ENCODE measurements at places on chromosomes 5 and 9. TPM values are rescaled to one million over a fixed set of nuclear protein-coding genes. Genes with fewer than 3 reads are reported as not detected.

Gene DCTN3
- 121 TPM for total RNA-seq

Gene PROB1
- 41.1 TPM for total RNA-seq

Gene HAND1
- total RNA-seq: 22.4 TPM

Gene CARTPT
- total RNA-seq: not detected

Gene CAMK4
- total RNA-seq: not detected

Gene UNC5A
- total RNA-seq: 0.29 TPM

Gene GPX8
- total RNA-seq: 14.5 TPM

Gene TMEM215
- not detected for total RNA-seq

Gene CFAP157
- not detected for total RNA-seq

DNA sequence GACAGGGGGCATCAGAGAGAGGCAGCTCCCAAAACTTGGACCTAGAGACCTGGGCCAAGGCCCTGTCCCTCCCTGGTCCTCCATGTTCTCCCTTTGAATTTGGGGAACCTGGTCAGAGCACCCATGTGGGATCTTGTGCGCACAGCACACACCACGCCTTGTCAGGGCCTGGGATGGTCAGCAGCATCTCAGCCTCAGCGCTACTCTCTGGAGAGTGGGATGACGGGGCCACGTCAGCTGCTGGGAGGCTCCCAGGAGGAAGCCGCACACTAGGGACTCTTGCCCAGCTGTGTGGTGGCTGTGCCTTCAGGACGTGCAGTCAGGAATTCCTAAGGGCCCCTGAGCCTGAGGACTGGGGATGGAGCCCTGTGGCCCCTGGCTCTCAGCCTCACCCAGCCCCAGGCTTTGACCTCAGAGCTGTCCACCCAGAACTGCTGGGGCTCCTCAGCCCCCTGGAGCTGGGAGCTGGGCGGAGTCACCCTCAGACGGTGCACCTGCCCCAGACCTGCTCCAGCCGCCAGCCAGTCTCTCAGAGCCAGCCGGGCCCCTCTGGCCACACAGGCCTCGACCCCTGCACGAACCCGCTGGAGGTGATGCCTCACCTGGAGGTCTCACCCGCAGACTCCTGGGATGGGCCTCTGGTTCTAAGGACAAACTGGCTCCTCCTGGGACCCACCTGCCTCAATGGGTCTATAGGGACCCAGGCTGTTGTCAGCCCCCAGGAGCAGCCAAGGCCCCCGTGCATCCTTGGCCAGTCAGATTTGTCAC lies 38.3 kb upstream of the EGFL7 start:
- H3K27me3 ChIP-seq: no peaks in the 10 kb centered on the region
- peak overlapping the region; percentile 64 for H3K27ac ChIP-seq
- no peak overlapping the region for H3K4me3 ChIP-seq
- H3K4me1 ChIP-seq: peaks cover 56% of the 10 kb centered on the region

GRCh38 chr5:150241298-150242160 lies 48.0 kb downstream of the CAMK2A start:
- no peak overlapping the region for H3K27ac ChIP-seq
- no peaks in the 10 kb centered on the region for H3K27me3 ChIP-seq
- H3K36me3 ChIP-seq: no peaks in the 10 kb centered on the region
- no peak for DNase-seq

DNA sequence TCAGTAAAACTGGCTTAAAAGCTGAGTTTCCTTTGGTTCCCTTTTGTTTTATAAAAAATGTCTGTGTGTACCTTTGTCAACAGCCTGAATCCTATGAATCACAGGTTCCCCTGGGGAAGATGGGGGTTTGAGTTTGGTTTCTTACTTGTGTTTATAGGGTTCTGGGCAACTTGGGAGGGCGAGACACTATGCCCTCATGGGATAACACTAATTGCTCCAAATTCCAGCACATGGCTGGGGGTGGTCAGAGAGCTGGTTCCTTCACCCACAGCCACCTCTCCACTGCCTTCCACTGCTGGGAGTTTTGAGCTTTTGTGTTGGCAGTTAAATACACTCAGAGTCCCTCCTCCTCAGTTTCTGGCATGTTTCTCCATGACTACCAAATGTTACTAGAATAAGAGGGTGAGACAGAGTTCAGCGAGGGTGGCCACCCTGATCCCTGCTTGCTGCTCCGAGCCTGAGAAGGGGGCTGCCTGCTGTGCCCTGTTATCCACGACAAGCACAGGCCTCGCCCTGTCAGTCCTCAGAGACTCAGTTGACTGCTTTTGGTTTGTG lies 83.0 kb upstream of the EPB41L4B start:
- no peaks in the 10 kb centered on the region for H3K36me3 ChIP-seq
- no peak overlapping the region for H3K4me3 ChIP-seq
- no peaks in the 10 kb centered on the region for H3K27me3 ChIP-seq
- no peak overlapping the region for H3K27ac ChIP-seq

- DNase-seq: no peak
- H3K27me3 ChIP-seq: no peaks in the 10 kb centered on the region
- H3K4me1 ChIP-seq: peaks cover 5% of the 10 kb centered on the region
- peaks cover 7% of the 10 kb centered on the region for H3K36me3 ChIP-seq
Measured at GRCh38 chr5:6598351-6598900, 34.4 kb downstream of the NSUN2 start.

DNA sequence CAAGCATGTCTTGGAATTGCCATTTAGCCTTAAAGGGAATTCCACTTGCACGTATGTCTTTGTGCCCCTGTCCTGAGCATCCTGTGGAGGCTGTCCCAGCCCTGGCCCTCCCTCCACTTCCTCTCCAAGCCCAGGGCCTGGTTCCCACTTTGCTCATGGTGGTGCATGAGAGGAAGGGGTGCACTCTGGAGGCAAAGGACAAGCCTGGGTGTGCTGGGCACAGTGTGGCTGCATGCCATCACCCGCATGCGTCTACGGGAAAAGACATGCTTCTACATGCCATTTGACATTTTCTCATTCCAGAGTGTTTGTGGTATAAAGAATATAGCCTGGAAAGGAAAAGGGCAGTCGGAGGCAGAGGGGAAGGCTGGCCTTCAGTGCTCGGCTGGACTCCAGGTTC lies 7.2 kb upstream of the IRX2 start:
- peaks cover 21% of the 10 kb centered on the region for H3K4me1 ChIP-seq
- peaks cover 97% of the 10 kb centered on the region for H3K27me3 ChIP-seq
- no peak for DNase-seq
- no peak overlapping the region for H3K4me3 ChIP-seq
- H3K36me3 ChIP-seq: no peaks in the 10 kb centered on the region

GRCh38 chr9:106816524-106816923 lies 46.4 kb upstream of the ZNF462 start:
- no peak overlapping the region for H3K27ac ChIP-seq
- H3K4me1 ChIP-seq: no peaks in the 10 kb centered on the region
- DNase-seq: no peak
- H3K36me3 ChIP-seq: no peaks in the 10 kb centered on the region
- no peaks in the 10 kb centered on the region for H3K27me3 ChIP-seq
- H3K4me3 ChIP-seq: no peak overlapping the region

- H3K27me3 ChIP-seq: no peaks in the 10 kb centered on the region
- H3K36me3 ChIP-seq: peaks cover 24% of the 10 kb centered on the region
- no peak for DNase-seq
- peaks cover 48% of the 10 kb centered on the region for H3K4me1 ChIP-seq
- peak overlapping the region; percentile 94 for H3K27ac ChIP-seq
Measured at GRCh38 chr9:15423231-15423985, 732 bp downstream of the SNAPC3 start.

DNA sequence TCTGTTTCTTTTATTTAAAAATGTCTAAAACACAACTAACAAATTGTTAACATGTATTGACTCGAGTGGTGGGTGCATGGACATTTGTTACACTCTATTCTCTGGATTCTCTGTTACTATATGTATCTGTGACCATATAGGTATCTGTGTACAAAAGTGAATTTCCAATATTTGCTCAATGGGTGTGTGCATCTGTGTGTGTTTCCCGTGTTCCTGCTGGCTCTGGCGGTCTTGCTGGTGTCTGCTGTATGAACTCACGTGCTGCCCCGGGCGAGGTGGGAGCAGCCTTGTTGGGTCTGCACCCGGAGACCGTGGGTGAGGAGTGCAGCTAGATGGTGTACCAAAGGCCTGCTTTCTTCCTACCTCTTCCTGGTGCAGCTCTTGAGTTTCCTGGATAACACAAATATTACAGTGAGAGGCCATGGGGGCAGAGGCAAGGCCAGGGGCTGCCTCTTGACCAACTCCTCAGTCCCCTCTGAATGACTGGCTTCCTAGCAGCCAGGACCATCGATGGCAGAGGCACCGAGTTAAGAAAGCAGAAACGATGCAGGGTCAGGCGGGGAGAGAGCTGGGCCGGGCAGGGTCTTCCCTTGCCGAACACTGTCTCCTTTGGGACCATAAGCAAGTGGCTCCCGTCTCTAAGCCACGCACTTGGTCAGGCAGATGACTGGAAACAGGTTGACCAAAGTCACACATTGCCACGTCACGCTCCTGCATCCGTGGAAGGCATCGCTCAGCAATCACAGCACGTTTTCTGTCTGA lies 49.5 kb downstream of the LHX2 start:
- peaks cover 10% of the 10 kb centered on the region for H3K27me3 ChIP-seq
- H3K4me1 ChIP-seq: no peaks in the 10 kb centered on the region
- H3K4me3 ChIP-seq: no peak overlapping the region

DNA sequence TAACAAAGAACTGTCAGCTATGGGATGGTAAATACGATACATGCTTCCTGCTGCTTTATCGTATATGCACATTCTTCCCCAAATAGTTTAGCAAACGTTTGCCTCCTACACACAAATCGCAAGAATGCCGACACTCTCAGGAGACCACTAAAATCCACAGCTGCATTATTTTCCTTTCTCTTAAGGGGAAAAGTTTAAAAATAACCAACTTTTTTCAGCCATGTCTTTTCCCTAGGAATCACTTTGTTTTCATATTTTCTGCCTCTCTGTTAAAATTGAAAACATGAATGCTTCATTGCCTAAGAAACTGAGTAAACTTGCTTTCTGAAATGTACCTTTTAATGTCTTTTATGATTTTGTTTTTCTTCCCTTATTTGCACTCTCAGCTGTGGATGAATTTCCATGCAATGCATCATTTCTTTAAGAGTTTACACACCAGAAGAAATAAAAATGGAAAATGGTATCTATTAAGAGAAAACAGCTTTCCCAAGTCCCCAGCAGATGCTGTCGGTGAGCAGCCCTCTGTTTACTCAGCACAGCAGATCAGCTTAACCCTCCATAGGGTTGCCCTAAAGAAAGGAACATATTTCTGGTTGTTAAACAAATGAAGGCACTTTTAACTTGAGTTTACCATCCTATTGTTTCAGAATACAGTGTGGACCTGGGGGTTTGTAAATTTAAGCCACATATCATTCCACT lies 66.2 kb downstream of the IZUMO3 start:
- H3K36me3 ChIP-seq: no peaks in the 10 kb centered on the region
- H3K27ac ChIP-seq: no peak overlapping the region
- H3K4me3 ChIP-seq: no peak overlapping the region
- DNase-seq: no peak
- no peaks in the 10 kb centered on the region for H3K27me3 ChIP-seq

DNA sequence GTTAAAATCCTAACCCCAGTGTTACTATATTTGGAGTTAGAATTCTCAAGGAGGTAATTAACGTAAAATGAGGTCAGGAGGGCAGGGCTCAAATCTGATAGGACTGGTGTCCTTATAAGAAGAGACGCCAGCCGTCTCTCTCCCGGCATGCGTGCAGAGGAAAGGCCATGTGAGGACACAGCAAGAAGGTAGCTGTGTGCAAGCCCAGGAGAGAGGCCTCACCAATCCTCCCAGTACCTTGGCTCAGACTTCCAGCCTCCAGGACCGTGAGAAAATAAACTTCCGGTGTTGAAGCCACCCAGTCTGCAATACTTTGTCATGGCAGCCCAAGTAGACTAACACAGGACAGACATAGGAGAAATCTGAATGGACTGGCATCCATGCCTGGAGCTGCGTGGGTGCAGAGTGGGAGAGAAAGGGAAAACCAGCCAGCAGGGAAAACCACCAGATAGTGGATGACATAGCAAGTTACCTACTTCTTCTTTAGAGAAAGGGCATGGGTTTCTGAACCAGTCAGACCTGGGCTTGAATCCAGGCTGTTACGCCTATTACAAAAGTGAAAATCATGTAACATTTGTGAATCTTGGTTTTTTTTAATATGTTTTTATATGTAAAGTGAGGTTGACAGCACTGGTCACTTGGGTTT lies 89.2 kb downstream of the FSTL4 start:
- DNase-seq: no peak
- H3K4me3 ChIP-seq: no peak overlapping the region
- no peaks in the 10 kb centered on the region for H3K27me3 ChIP-seq
- H3K27ac ChIP-seq: no peak overlapping the region
- H3K4me1 ChIP-seq: no peaks in the 10 kb centered on the region
- no peaks in the 10 kb centered on the region for H3K36me3 ChIP-seq

GRCh38 chr5:173198049-173198448 lies 37.0 kb downstream of the NKX2-5 start:
- DNase-seq: no peak
- no peaks in the 10 kb centered on the region for H3K4me1 ChIP-seq
- no peaks in the 10 kb centered on the region for H3K36me3 ChIP-seq
- peak overlapping the region; percentile 60 for H3K27ac ChIP-seq
- no peaks in the 10 kb centered on the region for H3K27me3 ChIP-seq
- H3K4me3 ChIP-seq: no peak overlapping the region

- DNase-seq: no peak
- H3K36me3 ChIP-seq: no peaks in the 10 kb centered on the region
- peak overlapping the region; percentile 54 for H3K4me3 ChIP-seq
- peaks cover 69% of the 10 kb centered on the region for H3K4me1 ChIP-seq
Measured at GRCh38 chr5:141951332-141951781, 6.6 kb downstream of the PCDH12 start.

DNA sequence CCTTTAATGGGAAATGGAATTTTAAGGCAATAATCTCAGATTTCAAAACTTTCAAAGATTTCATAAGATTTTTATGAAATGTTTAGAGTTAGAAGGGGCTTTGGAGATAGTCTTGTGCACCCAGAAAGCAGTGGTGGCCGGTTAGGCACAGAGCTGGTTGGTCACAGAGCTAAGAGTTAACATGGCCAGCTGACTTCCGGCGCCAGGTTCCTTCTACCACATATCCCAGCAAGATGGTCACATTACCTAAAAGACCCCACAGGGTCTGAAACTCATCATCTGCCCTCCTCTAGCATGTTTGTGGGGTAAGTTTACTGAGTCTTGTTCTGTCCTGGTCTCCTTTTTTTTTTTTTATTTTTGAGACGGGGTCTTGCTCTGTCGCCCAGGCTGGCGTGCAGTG lies 19.3 kb downstream of the QRFP start:
- no peak overlapping the region for H3K27ac ChIP-seq
- no peaks in the 10 kb centered on the region for H3K27me3 ChIP-seq

DNA sequence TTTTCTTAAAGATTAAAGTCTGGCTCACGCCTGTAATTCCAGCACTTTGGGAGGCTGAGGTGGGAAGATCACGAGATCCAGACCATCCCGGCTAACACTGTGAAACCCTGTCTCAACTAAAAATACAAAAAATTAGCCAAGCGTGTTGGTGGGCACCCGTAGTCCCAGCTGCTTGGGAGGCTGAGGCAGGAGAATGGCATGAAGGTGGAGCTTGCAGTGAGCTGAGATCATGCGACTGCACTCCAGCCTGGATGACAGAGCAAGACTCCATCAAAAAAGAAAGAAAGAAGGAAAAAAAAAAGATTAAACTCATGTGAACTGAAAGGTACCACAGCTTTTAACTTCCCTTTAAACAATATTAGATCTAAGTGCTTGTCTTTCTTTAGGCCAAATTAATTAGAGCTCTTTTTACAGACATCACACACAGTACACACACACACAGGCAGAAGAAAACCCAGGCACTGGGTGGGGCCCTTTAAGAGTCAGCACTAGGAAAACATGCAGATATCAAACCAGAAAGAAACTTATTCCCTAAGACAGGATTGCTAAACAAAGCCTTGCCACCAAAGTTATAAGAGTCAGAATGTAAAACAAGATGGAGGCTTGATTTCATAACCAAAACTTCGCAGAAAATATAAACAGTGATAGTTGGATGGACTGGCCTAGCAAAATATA lies 29.3 kb upstream of the UHRF2 start:
- no peaks in the 10 kb centered on the region for H3K36me3 ChIP-seq
- H3K27me3 ChIP-seq: no peaks in the 10 kb centered on the region
- no peak overlapping the region for H3K27ac ChIP-seq
- no peak for DNase-seq
- no peak overlapping the region for H3K4me3 ChIP-seq
